ENCODE measurements at places on chromosomes 11 and 22.

- DNase-seq: peak; percentile 30
Measured at GRCh38 chr11:128568166-128568778, 19.1 kb downstream of the ETS1 start.

DNA sequence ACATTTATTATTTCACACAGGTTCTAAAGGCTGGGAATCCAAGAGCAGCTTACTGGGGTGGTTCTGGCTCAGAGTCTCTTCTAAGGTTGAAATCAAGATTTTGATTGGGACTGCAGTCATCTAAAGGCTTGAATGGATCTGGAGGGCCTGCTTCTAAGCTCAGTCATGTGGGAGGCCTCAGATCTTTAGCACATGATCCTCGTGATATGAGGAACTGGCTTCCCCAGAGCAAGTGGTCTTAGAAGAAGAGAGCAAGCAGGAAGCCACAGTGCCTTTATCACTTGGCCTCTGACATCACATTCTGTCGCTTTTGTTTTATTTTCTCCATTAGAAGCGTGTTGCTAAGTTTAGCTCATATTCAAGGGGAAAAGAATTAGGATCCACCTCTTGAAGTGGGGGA lies 88.9 kb downstream of the ARFGAP2 start:
- no peak for DNase-seq

- DNase-seq: no peak
Measured at GRCh38 chr11:10730151-10730550, 20.9 kb upstream of the CTR9 start.

DNA sequence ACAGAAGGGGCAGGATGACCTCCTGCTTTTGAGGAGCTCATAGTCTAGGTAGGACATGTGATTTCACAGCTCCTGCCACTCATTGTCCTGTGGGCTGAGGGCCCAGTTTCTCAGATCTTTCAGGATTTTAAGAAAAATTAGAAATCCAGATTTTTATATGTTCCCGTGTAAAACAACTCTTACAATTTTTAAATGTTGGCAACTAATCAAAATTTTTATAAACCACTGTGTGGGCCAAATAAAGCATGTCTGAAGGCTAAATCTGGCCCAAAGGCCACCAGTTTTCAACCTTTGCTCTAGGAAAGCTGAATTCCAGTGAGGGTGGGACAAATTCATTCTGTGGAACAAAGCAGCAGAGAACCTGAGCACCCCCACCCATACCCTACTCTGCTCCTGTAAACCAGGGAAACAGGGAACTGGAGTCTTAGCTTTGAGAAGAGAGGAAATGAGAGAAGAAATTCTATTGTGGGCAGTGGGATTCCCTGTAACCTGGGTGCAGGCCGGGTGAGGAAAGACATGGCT lies 20.6 kb downstream of the LRRC32 start:
- no peak for DNase-seq

GRCh38 chr11:129729216-129729615 lies 86.4 kb upstream of the TMEM45B start:
- no peak for DNase-seq

DNA sequence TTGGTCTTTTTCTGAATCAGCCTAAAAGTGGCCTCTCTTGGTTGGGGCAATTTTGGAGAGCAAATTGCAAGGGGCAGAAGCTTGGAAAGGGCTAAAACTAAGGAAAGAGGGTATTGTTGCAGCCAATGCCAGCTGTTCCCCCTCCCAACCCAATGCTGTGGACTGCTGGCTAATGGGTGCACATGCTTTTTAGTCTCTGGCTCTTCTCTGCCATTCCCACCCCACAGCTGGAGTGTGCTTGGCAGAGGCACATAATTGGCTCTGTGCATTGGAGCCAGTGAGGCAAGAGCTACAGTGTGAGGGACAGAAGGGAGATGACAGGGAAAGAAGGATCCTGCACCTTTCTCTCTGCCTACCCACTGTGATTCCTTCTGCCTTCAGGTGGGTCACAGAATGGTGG lies 140.0 kb downstream of the NECTIN1 start:
- DNase-seq: no peak

DNA sequence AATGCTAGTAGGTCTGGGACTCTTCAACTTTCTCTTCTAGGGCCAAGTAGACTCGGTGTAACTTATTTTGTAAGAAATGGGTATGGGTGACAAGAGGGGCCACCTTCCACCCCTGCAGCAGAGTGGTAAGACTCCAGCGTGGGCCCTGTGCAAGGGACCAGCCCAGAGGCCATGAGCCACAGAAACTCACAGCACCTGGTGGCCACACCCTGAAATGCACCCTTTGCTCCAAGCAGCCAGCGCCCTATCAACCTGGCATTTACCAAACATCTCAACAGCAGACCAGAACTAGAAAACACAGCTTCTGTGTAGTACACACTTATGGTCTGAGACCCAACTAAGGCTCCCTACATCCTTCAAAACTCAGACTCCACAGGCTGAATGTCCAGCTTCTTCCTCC lies 5.7 kb downstream of the CDCA5 start:
- DNase-seq: peak; percentile 63

DNA sequence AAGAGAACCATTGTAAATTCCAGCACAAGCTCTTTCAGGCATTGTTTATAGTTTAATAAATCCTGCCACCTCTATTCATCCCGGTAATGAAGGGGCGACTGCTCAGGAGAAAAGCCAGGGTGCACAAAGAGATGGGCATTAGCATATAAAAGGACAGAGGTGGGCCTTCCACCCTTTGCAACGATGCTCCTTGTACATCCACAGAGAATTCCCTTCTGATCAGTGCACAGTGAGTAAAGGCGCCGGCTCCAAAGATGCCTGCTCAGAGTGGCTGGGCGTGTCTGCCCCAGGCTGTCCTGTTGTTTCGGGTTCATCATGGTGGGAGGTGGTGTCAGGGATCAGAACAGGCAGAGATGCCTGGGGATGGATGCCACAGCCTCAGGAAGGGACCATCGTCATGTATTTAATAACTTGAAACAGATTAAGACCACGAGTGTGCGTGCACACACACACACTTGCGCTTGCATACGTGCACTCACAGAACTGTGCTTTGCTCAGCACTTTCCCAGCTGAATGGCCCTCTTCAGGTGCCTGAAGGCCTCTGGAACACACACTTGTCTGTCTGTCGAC lies 305.0 kb downstream of the TBC1D22A start:
- DNase-seq: no peak

DNA sequence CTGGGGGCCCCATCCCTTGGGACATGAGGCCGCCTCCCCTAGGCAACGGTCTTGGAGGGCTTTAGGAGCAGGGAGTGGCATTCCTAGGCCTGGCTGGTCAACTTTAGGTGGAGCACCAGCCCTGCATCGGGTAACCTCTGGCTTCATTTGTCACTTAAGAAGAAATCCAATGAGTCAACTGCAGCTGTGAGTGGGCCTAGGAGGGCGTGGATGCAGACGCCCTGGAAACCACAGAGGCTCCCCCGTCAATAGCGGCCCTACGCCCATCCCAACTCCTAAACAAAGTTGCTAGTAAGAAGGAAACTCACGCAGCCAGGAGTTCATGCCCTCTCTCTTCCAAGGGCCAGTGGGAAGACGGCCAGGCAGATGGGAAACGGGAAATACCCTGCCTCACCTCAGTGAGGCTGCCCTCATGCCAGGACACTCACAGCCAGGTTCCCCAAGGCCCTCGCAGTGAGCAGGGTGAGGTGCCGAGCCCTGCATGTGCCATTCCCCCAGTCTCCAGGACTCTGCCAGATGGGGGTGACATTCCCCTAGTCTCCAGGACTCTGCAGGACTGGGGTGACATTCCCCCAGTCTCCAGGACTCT lies 20.8 kb downstream of the BID start:
- no peak for DNase-seq

DNA sequence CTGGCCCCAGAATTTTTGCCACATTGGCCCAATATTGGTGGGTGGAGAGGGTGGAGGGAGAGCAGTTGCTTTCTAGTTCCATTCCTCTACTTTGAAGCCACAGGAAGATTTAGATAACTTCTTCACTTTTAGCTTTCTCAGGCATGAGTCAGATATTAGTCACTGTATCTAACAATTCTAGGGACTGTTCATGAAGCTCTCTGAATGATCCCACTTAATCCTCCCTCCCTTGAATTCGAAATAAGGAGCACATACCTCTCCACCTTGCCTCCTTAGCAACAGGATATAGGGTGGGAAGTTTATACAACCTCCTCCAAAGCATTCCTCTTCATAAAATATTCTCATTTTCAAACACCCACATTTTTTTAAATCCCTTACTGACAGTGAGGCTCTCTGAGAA lies 13.5 kb downstream of the FSHB start:
- DNase-seq: no peak

- no peak for DNase-seq
Measured at GRCh38 chr11:91859666-91860065, 365.0 kb upstream of the FAT3 start.

DNA sequence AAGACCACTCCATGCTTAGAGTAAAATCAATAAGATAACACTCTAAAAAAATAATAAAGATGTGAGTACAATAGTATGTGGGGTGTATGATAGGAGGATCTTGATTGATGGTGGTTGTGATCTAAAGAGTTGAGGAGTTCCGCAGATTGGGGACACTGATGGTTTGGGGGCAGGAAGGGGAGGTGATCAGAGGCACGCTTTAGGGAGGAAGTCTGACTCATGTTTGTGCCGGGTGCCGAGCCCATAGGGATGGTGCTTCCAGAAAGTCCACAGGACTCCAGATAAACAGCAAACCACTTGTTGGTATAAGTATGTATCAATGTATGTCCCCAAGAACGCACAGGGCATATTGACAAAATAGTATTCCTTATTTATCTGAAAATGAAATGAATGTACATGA lies 27.5 kb downstream of the LINC01488 start:
- DNase-seq: no peak

GRCh38 chr11:69913591-69914285 lies 94.5 kb upstream of the FGF3 start:
- no peak for DNase-seq

DNA sequence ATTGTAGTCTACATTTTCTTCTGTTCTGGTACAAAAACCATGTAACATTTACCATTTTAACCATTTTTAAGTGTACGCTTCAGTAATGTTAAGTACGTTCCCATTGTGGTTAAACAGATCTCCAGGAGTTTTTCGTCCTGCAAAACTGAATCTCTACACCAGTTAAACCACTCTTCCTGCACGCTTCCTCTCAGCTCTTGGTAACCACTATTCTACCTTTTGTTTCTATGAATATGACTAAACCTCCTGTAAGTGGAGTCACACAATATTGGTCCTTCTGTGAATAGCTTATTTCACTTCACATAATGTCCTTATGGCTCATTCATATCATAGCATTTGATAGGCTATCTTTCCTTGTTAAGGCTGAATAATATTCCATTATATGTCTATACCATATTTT lies 7.1 kb upstream of the EXT2 start:
- DNase-seq: no peak

- no peak for DNase-seq
Measured at GRCh38 chr11:10401696-10402392, 53.2 kb upstream of the AMPD3 start.

- DNase-seq: no peak
Measured at GRCh38 chr22:45292731-45293442, 8.1 kb downstream of the UPK3A start.

DNA sequence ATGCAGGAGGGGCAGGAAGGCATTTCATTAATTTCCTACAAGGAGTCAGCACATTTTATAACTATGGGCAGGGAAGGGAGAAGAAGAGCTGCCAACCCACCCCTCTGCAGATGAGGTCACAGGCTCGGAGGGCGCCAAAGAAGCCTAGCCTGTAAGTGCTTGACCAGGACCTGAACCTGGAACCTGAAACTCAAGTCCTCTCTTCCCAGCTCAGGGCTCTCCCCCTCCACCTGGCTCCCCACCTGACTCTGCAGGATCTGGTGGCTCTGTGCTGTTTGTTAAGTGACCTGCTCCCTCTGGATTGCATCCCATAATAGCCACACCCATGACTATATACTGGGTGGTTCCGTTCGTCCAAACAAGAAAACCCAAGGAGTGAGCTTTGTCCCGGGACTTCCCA lies 27.3 kb downstream of the SCGB1A1 start:
- no peak for DNase-seq

- DNase-seq: no peak
Measured at GRCh38 chr22:19275919-19276600, 15.5 kb downstream of the CLTCL1 start.

DNA sequence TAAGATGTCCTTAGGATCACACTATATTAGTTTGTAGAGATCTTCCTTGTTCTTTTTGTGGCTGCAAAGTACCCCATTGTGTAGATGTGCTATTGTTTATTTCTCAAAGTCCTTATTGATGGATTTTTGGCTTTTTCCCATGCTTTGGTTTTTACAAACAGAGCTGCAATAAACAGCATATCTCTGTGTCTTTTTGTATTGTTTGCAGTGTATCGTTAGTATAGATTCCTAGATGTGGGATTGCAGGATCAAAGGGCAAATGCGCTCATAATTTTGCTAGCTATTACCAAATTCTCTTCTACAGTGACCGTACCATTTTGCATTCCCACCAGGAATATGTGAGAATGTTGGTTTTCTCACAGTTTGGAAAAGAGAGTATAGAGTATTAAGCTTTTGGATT lies 27.5 kb upstream of the FTH1 start:
- no peak for DNase-seq

DNA sequence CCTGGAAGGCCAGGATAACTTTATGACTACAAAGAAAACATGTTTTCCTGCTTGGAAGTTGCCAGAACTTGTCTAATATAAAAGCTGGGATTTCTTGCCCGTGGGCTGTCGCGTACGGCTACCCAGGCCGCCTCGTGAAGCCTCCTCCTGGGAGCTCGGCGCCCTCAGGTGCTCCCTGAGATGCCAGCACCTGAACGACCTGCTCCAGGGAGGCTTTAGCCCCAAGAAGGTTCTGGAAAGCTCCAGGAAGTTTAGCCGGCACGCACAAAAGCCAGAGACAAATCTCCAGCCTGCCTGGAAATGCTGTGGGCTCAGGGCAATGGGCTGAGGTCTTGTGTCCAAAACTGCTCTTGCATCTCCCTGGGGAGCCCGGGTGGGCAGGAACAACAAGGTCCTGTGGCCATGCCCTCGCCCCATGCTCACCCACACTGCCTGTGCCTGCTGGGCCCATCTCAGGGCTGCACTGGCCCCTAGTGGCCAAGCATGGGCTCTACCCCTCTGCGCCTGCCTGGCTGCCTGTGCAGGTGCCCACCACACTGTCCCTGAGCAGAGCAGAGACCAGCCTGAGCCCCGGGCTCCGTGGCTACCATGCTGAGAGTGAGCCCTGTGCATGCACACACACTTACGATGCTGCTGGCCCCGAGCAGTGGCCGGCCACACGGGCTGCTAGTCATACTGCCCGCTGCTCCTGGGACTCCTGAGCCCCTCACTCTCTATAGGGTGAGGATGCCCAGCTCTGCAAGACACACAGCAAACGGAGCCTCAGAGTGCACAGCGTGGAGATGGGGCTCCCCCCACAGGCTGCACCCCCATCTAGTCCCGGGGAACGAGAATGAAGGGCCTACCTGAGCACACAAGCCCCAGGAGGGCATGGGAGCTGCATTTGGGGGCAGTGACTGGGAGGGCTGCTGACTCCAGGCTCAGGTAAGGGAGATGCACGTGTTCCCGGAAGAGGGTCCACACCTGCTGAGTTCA lies 4.9 kb upstream of the CELSR1 start:
- DNase-seq: peak; percentile 75

DNA sequence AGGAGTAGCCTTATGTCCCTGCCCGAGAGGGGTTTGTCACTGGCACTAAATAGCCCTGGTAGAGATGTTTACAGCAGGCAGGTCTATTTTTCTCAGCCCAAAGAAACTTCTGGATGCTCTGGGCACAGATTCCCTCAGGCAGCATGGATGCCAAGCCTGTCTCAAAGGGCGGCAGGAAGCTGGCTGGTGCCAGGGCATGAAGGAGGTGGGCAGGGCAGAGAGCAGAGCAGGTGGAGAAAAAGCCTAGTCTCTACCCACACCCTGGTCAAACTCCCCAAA lies 4.1 kb upstream of the GAS2L1 start:
- no peak for DNase-seq

- DNase-seq: no peak
Measured at GRCh38 chr11:94968334-94968958, 4.9 kb downstream of the CWC15 start.

Data from stimulated activated CD4-positive, alpha-beta T cell treated with anti-CD3 and anti-CD28 coated beads, Interleukin-1b, Interleukin-23, amount 100 ng/mL, for 48 hours (primary cell).